WTC11 (cell line): ENCODE measurements at places on chromosomes 3 and 15.
A peak's percentile ranks its signal among the peaks of the same experiment; 100 is the strongest.

- no peak for DNase-seq
These were observed 272.8 kb downstream of the BBX start for GRCh38 chr3:107795514-107796094.

DNA sequence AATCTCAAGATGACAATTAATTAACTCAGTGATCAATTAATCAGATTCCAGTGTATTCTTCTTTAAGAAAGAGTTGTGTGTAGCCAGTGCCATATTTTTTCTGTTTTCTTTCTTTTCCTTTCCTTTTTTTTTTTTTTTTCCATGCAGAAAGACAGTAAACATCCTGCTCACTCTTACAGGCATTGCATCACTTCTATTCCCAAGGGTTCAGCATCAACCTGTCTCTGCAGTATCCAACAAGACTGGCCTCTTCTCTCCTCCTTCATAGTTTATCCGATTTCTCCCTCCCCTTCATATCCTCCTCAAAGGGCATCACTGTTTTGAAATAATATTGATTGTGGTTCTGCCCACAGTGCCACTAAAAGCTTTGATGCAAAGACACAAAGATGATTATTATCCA, 17.0 kb upstream of the SLC9A9 start:
- no peak for DNase-seq

DNA sequence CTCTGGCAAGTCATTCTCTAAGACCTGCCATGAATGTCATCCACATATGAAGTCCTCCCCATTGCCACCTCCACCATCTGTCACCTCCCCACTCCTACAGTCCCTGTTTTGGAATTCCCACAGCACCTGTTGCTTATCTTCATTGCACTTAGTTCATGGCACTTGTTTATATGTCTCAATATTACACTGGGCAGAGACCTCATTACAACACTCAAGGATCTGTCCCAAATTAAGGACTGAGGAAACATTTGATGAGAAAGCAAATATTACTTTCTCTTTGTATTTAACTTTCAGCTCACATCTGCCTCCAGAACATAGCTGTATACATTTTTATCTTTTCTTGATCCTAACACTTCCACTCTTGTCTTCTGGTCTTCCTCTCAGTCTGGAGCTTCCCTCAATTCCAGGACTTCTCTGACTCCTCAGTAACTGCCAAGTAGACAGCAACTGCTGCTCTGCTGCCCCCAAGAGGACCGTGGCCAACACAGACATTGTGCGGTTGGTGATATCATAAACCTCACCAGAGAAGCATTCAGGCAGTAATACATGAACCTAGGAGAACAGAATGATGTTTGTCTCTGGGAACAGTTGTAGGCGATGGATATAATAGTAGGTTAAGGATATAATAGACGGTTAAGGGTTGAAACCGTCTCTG, 45.0 kb upstream of the FGF12 start:
- peak; percentile 61 for DNase-seq

DNA sequence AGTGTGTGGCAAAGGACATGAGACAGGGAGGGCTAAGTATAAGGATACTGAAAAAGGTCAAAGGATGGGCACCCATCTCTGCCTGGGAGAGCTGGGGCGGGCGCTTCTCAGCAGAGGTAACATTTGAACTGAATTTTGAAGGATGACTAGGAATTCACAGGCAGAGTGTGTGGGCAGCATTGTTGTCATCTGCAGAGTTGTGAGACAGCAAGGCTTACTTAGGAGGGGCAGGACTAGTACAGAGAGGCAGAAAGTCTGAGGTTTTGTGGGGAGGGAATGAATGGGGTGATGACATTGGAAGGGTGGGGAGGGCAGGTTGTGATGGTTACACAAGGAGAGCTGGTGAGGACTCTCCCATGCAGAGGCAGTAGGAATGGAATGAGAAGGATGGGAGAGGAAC, 84.1 kb upstream of the PRR23C start:
- DNase-seq: no peak

- no peak for DNase-seq
These were observed 47.0 kb upstream of the TRPM1 start for GRCh38 chr15:31148297-31149087.

DNA sequence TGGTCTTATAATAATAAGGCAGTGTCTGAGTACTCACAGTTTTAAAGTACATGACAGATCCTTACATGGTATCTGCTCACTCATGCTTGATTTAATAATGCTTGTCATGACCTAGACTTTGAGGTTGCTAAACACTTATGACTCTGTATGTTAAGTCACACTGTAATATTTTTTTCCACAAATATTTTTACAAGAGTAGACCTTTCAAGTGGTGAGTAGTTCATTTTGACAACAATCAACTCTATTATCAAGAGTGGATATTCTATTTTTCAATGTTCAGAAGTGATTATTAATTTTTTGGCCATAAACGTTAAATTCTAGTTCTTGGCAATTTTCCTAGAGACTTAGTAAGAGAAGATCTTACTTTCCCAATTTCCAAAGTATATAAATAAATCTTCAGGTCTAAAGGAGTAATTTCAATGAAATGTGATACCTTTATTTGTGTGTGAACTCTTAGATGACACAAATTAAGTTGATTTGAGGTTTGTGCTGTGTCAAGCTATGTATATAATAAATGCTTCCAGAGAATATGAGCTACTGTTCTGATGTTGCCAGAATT, 104.5 kb downstream of the NLGN1 start:
- DNase-seq: no peak

GRCh38 chr3:190524942-190525341, 11.1 kb downstream of the IL1RAP start:
- DNase-seq: no peak

DNA sequence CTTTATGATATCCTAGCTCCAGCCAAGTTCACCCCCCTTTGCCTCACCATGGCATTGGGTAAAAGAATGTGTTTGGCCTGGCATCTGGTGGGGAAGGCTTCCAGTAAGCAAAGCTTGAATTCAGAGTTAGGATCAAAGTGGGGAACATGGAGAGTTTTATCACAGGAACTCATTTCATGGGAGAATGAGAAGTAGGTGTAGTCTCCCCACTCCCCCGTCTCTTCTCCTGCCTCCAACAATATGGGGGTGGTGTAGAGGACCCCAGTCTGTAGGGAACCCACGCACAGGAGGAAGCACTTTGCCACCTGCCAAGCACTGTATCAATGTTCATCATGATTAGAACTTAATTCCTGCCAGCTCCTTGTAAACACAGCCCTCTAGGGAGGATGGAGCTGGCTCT, 200.5 kb downstream of the UACA start:
- no peak for DNase-seq

GRCh38 chr3:177336873-177337450, 139.7 kb upstream of the TBL1XR1 start:
- DNase-seq: no peak

GRCh38 chr15:80202641-80203360, 49.2 kb downstream of the CTXND1 start:
- no peak for DNase-seq

DNA sequence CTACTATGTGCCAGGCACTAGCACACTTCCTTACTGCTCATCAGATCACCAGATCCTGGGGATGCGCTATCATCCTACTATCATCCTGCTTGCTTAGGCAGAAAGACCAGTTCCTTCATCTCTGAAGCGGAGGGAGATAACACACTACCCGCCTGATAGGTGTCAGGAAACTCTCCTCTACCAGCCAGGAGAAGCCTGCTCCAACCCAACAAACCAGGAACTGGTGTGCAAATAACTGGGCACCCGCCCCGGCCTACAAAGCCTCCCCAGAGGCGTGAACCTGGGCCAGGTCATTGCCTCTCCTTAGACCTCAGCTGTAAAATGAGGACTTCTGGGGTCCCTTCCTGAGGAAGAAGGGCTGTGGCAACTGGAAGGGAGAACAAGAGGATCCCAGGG, 61.5 kb downstream of the HOMER2 start:
- no peak for DNase-seq

- DNase-seq: no peak
These were observed 43.0 kb upstream of the LRTM1 start for GRCh38 chr3:54970895-54971294.

DNA sequence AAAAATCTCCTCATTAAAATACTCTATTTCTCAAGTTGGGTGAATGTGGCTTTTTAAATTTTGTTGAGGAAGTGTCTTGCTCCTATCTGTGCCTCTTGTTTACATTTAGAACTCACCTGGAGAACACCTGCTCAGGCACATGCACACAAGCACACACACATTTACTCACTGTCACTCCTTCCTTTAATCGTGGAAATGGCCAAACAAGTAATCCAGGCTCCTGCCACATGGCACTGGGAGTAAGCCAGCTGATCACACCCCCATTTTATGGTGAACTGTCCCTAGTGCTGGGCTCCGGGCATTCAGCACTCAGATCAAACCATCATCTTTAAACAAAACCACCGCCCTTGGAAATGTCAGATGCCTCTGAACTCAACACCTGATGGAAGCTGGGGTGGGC, 204.7 kb upstream of the BHLHE40 start:
- DNase-seq: no peak

DNA sequence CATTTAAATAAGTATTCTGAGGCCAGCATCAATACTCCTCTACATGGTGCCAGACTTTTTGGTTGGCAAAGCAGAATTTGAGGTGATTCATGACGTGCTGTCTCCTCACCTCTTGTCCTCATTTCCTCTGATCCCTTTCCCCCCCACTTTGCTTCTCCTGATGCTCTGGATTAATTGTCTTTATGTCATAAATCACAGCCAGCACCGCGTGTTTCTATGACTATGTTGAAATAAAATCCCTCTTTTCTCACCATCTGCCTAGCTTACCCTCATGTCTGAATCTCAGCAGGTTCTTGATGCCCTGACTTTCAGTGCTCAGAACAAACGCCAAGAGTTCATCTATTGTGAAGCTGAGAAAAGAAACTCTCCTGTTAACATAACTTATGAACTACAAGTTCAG, 19.7 kb upstream of the PTPRG start:
- DNase-seq: no peak

GRCh38 chr3:69442771-69443311, 57.0 kb upstream of the FRMD4B start:
- no peak for DNase-seq

DNA sequence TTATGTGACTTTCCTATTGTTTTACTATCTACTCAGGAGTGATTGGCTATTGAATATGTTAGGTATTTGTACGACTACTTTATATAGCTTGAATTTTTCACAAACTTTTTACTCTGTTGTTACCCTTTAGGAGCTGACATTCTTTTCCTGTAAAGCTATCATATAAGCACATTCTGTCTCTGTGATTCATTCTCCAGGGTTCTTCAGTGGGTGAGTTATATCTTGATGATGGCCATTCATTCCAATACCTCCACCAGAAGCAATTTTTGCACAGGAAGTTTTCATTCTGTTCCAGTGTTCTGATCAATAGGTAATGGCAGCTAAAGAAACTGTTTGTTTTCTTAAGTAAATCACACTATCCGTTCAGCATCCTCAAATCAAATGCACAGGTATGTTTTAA, 10.1 kb upstream of the CAPN3 start:
- DNase-seq: no peak

DNA sequence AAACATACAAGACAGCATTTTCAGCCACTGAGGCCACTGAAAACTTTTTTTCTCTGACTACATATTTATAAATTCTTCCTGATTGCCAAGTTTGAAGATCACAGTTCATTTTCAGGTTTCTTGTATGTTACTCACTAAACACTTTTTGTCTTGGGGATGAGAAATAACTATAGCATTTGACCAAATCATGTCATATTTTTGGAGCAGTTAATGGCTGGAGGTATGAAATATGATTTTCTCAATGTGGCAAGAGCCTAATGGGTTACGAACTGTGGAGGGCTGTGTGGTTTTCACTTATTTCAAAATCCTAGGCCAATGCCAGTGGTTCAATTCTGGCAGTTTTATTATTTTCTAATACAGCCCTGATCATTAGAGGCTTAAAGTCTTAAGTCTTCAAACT, 64.4 kb downstream of the USP13 start:
- DNase-seq: no peak

DNA sequence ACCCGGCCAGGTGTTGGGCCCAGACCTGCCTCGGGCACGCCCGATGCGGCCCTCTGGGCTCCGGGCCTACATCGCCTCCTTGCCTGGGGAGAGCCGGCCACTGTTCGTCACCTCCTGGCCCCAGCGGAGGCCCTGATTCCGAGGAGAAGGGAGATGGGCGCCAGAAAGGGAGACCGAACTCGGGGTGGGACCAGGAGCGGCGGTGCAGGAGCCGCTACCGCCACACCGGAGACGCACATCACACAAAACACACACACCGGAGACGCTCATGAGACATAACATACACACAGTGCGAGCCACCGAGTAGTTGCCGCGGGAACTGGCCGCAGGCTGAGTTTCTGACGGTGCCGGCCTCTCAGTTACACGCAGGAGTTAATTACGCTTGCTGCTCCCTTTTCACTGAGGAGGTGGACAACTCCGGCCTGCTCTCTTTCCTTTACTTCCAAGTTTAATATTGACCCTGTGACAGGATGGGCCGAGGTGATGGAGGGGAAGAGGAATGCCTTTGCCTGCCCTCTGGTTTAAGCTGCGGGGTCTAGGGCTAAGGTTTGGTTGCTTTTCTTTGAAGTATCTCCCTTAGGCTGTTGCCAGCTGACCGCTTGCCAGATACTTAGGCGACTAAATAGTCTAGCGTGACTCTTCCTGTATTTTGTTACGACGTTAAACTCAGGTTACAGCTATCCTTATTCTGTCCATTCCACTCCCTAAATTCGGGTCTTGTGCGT, 570 bp downstream of the PCNP start:
- DNase-seq: peak; percentile 39

DNA sequence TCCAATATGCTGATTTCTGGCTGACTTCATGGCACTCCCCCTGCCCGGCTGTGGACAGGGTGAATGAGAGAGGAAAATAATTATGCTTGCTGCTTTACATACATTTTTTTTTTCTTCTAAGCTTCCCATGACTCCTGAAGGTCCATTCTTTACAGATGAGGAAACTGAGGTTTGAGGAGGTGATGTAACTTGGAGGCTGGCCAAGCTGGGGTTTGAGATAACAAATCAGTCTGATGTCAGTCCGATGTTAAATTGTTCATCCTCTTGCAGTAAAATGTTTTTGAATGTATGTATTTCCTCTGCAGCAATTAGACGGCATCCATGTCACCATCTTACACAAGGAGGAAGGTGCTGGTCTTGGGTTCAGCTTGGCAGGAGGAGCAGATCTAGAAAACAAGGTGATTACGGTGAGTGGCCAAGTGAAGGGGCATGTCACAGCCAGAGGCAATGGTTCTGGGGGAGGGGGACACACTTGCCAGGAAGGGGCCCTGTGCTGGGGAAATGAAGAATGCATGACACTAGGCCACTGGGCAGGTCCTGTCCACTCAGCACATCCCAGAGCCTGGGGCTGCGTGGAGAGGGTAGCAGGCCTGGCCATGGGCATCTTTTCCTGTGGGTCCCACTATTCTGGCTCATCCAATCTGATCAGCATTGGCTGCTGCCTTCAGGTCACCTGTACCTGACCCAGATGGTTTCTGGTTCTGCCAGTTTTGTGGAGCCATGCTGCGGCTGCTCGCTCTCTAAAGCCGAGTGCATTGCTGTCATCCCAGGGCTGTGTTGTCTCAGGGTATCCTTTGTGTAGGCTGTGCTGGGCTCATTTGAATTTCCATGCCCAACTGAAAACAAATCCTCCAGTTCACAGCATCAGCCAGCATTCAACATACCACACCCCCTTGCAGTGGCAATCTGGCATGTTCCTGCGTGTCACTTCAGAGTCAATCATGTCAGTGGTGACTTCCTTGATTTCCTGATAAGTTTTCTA, 20.4 kb downstream of the STARD5 start:
- peak; percentile 29 for DNase-seq

GRCh38 chr15:36905908-36906307, 194.4 kb downstream of the MEIS2 start:
- no peak for DNase-seq
